ENCODE measurements at places on chromosomes 1 and 21. TPM values are rescaled to one million over a fixed set of nuclear protein-coding genes. Genes with fewer than 3 reads are reported as not detected.

Gene S100A1
- 33.4 TPM for polyA plus RNA-seq

- DNase-seq = no peak
Measured at GRCh38 chr1:79255421-79255820, 248.9 kb upstream of the ADGRL4 start.

GRCh38 chr1:71488555-71489252 lies 407.9 kb upstream of the ZRANB2 start:
- no peak for DNase-seq

DNA sequence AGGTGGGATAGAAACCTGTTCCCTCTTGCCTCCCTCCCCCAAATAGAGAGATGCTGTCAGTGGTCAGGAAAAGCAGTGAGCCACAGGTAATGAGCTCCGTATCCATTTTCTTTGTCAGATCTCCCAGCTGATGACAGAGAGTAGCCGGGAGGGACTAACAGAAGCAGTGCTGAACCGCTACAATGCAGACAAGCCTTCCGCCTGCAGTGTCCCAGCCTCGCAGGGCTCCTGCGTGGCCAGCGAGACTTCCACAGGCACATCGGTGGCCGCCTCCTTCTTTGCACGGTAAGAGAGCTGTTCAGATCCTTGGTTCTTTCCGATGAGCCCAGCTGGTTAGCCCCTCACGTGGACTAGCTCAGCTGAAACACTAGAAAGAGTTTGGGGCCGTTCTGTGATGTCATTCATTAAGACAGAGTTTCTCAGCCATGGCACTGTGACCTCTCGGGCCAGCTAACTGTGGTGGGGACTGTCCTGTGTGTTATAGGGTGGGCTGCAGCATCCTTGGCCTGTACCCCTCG lies 264.7 kb downstream of the KIF26B start:
- no peak for DNase-seq

DNA sequence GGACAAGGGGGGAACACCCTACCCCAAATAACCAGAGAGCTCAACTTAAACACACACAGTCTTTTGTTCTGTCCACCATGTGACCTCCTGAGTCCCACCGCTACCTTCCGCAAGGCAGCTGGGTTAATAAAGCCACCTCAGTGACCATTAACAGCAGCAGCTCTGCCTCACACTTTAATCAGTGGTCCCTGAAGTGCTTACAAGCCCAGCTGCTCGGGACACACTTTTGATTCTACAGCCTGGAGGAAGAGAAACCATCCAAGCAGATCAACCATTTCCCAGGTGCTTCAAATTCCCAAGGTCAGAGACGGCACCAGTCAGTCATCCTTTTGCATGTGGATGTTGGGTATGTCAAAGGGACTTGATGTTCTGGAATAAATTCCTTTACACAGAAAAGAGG lies 70.1 kb downstream of the KCNJ15 start:
- DNase-seq = no peak

DNA sequence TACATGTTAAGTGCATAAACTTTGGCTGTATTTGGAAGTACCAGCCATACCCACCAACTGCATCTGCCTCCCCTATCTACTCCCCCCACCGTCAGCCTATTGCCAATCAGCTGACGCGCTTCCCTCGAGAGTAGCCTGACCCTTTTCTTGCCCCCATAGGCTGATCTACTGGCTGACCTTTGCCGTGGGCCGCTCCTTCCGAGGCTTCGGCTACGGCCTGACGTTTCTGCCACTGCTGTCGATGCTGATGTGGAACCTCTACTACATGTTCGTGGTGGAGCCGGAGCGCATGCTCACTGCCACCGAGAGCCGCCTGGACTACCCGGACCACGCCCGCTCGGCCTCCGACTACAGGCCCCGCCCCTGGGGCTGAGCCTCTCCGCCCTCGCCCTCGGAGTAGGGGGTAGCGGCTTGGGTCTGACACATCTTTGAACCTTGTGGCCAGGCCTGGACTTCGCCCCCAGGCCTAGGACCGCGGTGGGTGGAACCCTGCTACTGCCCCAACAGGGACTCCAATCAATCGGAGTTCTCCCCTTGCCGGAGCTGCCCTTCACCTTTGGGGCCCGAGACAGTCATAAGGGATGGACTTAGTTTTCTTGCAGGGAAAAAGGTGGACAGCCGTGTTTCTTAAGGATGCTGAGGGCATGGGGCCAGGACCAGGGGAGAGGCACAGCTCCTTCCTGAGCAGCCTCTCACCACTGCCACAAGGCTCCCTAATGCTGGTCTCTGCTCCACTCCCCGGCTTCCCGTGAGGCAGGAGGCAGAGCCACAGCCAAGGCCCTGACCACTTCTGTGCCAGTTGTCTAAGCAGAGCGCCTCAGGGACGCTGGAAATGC lies 4.0 kb downstream of the GLMP start:
- DNase-seq = peak; percentile 55

- DNase-seq = no peak
Measured at GRCh38 chr1:159172614-159173291, 1.3 kb downstream of the CADM3 start.

GRCh38 chr1:204146965-204147364 lies 4.9 kb downstream of the ETNK2 start:
- DNase-seq = no peak

DNA sequence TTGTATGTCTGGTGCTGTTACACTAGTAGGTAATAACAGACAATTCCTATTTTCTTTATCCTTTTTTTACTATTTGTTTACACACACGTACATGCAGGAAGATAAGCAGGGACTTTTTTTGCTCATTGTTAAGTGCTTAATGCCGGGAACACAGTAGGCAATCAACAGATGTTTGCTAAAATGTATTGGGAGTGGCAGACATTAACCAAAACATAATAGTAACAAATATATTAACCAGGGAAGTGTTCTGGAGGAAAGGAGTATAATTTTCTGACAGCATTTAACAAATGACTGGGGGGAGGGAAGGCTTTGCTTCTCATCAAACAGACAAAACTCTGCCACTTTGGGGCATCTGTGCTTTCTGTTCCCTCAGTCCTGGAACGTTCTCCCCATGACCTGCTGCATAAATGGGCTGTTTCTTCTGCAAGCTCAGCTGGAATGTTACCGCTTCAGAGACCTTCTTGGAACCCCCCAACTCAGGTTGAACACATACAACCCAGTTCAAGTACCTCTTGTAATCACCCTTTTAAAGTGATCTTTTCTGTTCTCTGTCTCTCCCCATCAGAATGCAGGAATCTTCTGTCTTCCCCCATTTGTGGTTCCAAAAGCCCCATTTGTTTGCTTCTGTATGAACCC lies 2.1 kb downstream of the CR1L start:
- no peak for DNase-seq

DNA sequence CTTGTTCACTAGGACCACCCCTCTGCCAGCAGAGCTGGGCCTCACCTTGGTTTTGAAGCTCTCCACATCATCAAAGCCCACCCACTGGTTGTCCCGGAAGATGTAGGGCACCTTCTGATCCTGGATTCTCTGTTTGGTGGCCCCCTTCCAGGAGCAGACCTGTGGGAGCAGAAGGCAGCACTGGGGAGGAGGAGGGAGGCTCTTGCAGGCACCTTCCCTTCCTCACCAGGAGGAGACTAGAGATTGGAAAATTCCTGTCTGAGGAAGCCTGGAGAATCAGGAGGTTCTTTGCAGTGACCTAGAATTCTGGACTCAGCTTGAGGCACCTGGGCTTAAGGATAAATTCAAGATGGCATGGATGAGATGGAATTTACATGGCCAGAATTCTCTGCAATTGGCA lies 10.3 kb downstream of the CHIT1 start:
- DNase-seq = no peak

GRCh38 chr1:7975212-7975865 lies 13.8 kb downstream of the PARK7 start:
- no peak for DNase-seq

- no peak for DNase-seq
Measured at GRCh38 chr1:172723251-172723650, 64.3 kb downstream of the FASLG start.

GRCh38 chr1:12473596-12474362 lies 144.2 kb downstream of the DHRS3 start:
- no peak for DNase-seq

DNA sequence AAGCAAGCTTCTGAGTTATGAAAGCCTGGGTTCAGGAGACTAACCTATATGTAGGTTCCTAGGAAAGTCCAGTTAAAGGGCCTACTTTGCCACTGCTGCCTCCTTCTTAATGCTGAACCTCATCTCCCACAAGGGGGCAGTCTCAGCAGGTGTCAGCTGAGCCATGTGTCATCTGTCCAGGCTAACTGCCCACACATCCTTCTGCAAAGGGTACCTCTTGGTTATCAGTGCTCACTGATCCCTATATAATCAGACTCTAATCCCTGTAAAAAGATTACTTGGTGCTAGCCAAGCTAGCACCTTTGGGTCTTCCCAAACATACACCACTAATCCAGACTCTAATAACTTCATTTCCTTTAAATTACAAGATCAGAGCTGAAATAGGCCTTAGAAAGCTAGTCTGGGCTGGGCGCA lies 9.0 kb downstream of the PRDX1 start:
- DNase-seq = no peak

GRCh38 chr1:160637821-160638539 lies 8.9 kb downstream of the SLAMF1 start:
- DNase-seq = no peak

- no peak for DNase-seq
Measured at GRCh38 chr1:67741121-67741520, 56.1 kb downstream of the GADD45A start.

Data from right renal pelvis (tissue), 4 donors.